ENCODE measurements at places on chromosomes 4 and X.

DNA sequence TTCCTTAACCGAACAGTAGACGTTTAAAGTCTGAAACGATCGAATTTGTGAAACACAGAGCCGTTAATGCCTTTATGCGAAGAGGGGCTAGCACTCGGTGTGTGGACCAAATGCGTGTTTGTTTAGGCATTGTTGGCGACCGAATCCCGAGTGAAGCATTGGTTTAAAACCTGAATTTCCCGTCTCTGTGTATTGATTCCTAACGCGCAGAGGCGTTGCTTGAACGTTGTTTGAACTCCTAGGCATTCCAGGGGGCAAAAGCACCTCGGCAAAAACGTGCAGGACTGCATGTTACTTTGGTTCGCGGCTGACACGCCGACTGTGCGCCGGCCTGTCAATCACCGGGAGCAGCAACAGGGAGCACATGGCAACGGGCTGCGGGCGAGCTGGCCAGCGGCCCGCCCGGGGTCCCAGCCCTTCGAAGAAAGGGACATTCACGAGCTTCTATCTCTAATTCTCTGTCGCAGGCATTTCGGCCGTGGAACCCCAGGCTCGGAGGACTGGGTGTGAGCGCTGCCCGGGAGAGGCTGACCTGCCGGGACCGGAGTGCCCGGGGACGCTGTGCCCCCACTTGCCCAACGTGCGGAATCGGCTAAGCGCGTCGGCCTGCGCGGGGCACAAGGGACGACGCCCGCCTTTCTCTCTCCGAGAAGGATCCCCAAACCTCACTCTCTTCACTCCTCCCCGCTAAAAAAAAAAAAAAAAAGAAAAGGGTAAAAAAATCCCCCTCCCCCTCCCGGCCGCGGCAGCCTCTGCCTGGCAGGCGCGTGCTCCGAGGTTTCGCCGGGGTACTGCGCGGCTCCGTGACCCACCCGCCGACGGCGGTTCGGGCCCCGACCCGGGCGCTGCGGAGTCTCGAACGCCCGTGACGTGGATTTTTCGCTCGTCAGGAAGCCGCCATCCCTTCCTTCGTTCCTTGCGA is 810 bp downstream of the SPRY1 start:
- DNase-seq = no peak

GRCh38 chrX:54492340-54492739 is 3.7 kb downstream of the FGD1 start:
- no peak for DNase-seq

DNA sequence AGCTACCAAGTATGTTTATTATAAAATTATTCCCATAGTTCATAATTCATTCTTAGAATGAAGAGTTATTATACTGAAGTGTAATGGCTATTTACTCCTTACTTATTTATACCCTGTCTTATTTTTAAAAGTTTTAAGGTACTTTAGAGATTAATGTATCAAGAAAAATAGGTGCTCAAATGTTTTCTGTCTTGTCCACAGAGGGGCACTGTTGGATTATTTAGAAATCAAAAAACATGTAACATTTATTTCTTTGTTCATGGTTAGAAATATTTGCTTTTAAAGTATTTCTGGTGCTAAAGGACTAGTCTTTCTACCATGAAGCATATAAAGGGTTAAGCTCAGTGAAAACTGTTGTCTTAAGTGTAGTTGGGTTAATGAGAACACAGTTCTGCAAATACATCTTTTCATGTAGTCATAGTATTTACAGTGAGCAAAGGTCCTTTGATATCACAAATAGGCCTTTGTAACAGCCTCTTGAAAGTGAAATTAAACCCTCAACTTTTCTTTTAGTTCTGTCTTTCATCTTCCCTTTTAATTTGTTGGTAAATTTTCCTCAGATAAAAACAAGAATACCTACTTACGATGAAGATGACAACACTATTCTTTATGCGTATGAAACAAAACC is 7.7 kb downstream of the SCML1 start:
- DNase-seq = no peak

GRCh38 chr4:15413623-15414019 is 14.2 kb upstream of the C1QTNF7 start:
- DNase-seq = no peak

- no peak for DNase-seq
Observed at GRCh38 chr4:140703463-140703862, 52.7 kb downstream of the TBC1D9 start.

GRCh38 chr4:169311643-169312365 is 41.0 kb upstream of the SH3RF1 start:
- DNase-seq = no peak

- DNase-seq = no peak
Observed at GRCh38 chrX:19772822-19773628, 114.4 kb downstream of the SH3KBP1 start.

DNA sequence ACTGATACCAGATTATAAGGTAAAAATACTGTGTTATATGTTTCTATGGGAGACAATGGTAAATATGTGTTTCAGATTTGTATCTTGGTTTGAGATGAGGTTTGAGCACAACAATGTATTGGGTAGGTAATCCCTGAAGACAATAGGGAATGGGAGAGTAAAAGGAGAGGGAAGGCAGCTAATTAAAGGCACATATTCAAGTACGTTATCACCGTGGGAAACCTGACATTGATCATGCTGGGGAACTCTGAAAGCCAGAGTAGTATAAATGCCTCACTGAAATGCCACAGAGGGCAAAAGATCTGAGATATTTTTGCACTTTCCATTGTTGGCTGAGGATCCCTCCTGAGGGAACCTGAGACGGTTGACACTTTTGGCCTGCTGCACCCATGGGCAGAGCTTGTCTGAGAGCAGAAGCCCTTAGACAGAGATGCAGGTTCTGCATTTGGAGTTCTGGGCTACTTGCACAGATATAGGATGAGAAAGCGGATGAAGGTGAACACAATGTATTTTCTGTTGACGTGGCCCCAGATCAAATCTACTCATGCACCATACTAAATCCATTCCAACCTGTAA is 506.7 kb downstream of the PCDH18 start:
- DNase-seq = no peak

GRCh38 chrX:75784680-75785491 is at the start of gene MAGEE2:
MAGEE2 (minus strand) TSS chrX:75785254; CDS start chrX:75785051, 203 bp downstream.
- no peak for DNase-seq

- DNase-seq = no peak
Observed at GRCh38 chr4:29571322-29571721, 1148.8 kb upstream of the PCDH7 start.

GRCh38 chrX:115598556-115598955 is 37.6 kb downstream of the PLS3 start:
- DNase-seq = no peak

GRCh38 chrX:16852617-16853179 is 17.5 kb downstream of the RBBP7 start:
- DNase-seq = no peak

DNA sequence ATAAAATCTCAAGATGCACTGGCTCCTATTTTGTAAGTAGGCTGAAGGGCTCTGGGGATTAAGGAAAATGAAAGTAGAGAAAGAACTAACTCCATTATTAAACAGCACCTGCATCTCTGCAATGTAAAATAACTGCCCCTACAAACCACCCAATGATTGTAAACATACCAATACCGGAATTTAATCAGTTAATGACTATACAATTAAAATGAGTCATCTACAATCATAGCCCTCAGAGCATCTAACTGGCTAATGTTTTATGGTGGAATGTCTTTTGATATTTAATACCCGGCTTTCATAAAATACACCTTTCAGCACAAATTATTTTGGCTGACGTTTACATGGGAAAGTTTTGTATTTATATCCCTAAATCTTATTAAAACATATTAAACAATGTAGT is 142.3 kb downstream of the PAPSS1 start:
- DNase-seq = no peak

- no peak for DNase-seq
Observed at GRCh38 chr4:128906581-128906980, 97.1 kb downstream of the JADE1 start.

DNA sequence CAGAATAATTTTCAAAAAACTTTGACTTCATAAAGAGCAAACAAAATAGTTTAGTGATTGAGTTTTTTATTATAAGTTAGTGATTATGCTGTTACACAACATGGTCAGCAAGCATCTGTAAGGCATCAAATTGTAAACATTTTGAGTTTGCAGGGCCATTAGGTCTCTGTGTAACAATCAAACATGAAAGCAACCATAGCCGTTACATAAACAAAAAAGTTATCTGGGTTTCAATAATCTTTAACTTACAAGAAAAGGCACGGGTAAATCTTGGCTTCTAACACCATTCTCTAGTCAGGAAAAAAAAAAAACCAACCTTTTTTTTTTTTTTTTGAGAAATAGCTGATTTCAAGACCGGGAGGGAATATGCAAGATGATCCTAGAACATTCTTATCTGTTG is 1941.1 kb downstream of the PCDH7 start:
- DNase-seq = no peak

DNA sequence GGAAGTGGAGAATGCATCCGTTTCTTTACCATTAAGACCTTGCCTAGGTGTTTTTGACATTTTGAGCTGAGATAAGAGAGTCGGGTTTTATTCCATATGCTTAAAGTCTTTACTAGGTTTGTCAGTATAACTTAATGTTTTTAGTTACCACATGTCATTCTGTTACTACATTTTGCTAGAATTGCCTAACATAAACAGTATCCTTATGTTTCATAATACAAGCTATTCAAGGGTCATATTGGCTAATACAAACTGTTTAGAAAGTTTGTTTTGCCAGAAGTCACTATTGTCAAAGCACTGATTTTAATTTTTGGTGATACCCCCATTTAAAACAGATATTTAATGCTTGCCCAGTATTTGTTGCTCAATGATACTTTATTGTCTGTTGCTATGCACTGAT is 427.7 kb upstream of the MAGEB2 start:
- no peak for DNase-seq

- DNase-seq = no peak
Observed at GRCh38 chrX:106954041-106954440, 33.8 kb downstream of the CLDN2 start.

- no peak for DNase-seq
Observed at GRCh38 chr4:37615059-37615719, 71.0 kb downstream of the RELL1 start.

GRCh38 chr4:148445071-148445859 is 3.1 kb upstream of the NR3C2 start:
- DNase-seq = no peak

DNA sequence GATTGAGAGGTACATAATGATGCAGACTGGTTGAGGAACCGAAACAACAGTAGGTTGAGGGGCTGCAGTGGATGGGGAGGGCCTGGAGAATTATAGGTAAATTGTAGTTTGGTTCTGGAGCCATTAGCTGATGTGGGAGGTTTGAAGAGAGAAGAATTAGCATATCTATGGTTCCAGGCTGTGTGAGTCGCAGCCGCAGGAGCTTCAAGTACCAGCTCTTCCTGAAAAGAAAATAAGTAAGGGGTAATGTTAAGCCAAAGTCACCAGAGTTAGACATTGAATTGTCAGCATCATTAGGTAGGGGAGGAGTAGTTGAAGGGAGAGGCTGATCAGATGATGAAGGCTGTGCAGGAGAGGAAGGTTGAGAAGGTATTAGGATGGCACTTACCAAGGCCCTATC is 29.5 kb downstream of the PF4 start:
- no peak for DNase-seq

- DNase-seq = no peak
Observed at GRCh38 chrX:131607792-131608369, 64.0 kb downstream of the OR13H1 start.

DNA sequence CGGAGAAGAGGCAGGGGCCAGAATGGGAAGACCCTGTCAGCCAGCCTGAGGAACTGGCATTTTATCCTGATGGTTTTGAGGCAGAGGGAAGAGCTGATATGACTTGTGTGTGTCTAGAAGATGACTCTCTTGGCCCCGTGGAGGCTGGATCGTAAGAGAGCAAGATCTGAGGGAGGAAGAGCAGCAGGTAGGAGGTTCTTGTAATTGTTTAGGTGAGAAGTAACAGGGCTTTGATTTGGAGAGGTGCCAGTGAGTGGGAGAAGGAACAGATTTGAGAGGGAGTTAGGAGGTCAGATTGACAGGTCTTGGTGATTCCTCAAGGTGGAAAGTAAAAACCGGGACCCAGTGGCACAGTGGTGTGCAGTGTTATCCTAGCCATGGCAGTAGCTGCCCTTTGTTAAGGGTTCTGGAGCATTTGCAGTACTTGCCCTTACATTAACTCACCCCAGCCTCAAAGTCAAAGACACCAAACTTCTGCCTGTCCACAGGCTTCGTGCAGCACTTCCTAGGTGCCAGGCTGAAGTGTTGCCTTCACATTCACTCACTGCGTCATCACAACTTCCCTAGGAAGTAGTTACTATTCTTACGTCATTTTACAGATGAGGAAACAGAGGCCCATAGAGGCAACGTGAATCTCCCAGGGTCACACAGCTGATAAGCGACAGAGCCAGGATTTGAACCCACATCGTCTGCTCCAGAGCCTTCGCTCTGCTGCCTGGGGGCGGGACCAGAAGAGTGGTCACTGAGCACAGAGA is 23.7 kb downstream of the RTL5 start:
- DNase-seq = no peak

DNA sequence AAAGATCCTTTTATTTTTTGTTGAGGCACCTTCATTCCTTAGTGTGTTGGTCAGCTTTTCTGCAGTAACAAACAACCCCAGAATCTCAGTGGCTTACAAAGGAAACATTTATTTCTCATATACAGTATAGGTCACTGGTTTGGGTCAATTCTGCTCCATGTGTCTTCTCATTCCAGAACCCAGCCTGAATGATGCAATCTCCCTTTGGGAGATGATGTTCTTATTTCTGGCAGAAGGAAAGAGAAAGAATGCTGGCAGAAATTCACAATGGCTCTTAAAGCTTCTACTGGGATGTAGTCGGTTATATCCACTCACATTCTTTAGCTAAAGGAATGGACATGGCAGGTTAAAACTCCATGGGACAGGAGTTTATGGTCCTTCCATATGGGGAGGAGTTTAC is 42.3 kb downstream of the IDS start:
- no peak for DNase-seq

DNA sequence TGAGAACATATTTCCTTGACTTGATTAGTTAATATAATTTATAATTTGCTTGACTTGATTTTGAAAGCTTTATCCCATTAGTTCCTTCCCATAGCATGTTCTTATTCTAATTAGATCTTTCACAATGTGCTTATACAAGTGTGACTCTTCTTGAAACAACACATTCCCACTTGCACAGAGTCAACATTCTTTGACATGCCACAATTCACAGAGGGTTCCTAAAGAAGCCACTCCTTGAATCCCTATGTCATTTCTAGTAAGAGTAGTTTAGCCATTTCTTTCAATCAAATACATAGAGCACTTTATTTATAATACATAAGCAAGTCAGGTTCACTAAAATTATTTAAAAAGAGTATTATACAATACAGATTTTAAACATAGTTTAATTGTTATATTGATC is 228.9 kb upstream of the GRID2 start:
- no peak for DNase-seq

DNA sequence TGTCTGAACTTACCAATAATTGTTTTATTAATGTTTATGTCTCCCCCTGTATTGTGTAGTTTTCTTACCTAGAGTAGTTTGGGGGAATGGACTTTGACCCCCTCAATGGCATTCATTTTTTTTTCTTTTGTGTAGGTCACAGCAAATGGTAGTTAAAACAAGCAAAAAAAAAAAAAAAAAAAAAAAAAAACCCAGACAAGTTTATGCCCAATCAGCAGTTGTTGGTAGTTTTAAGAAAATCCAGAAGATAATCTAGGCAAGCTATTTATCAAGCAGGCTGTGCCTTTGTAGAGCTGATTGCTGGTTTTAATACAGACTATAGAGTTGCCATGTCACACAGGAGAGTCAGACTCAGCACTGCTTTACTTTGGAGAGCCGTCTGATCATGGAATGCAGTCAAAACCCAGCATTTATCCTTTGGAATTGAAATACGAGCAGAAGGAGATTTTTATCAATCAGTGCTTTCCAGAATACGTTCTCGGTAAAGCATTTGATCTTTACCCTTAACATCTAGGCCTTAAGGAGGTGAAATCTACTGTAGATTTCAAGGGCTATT is 16.6 kb downstream of the DCUN1D4 start:
- DNase-seq = no peak
